Glutamatergic neuron (in vitro differentiated cells): ENCODE measurements at places on chromosomes 7 and 10. TPM values are rescaled to one million over a fixed set of nuclear protein-coding genes. Genes with fewer than 3 reads are reported as not detected.

DNA sequence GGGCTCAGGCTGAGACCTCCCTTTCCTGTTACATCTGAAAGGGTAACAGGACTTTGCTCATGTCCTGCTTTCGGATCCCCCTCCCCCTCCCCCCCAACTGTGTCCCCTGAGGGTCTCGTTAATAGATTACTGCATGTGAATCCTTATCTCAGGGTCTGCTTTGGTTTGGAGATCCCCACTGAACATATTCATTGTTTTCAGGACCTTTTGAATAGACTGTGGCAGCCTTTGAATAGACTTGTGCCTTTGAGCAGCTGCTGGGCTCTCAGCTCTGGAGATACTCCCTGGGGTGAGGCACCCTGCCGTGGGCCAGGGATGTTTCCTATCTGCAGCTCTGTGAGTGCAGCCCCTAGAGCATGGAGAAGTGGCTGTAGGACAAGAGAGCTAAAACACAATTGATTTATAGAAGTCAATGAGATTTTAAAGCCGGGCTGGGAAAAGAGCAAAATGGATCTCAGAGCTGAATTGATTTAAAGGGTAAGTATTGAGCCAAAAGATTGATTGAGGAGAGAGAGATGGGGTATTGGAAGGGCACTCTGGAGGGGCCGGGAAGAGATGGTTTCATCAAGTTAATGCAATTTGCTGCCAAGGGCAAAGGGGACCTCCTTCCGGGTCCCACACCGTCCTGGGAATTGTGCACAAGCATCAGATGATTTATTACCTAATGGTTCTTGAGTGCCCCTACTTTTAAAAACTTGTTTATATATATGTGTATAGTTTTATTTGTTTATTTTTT is 9.9 kb downstream of the ARHGAP22 start:
- DNase-seq, result no peak

GRCh38 chr7:44845451-44845850 is 2.4 kb downstream of the H2AZ2 start:
- DNase-seq, result no peak

DNA sequence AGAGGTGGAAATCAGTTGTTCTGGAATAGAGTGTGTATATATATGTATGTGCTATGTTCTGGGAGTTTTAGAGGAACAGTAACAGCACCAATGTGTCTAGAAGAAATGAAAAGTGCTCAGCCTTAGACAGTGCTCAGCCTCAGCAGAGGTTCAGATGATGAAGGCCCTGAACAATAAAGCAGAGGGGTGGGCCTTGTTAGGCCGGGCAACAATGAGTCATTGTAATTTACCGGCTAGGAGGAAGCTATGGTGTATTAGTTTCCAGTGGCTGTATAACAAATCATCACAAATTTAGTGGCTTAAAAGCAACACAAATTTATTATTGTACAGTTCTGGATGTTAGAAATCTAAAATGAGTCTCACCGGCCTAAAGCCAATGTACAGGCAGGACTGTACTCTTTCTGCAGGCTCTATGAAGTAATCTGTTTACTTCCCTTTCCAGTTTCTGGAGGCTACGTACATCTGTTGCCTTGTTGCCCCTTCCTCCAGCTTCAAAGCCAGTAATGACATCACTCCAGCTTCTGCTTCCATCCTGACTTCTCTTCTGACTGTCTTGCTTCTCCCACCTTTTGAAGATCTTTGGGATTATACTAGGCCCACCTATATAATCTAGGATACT is 84.6 kb downstream of the CH25H start:
- DNase-seq, result no peak

GRCh38 chr7:130277763-130278643 is 11.3 kb downstream of the CPA2 start:
- peak; percentile 86 for DNase-seq

DNA sequence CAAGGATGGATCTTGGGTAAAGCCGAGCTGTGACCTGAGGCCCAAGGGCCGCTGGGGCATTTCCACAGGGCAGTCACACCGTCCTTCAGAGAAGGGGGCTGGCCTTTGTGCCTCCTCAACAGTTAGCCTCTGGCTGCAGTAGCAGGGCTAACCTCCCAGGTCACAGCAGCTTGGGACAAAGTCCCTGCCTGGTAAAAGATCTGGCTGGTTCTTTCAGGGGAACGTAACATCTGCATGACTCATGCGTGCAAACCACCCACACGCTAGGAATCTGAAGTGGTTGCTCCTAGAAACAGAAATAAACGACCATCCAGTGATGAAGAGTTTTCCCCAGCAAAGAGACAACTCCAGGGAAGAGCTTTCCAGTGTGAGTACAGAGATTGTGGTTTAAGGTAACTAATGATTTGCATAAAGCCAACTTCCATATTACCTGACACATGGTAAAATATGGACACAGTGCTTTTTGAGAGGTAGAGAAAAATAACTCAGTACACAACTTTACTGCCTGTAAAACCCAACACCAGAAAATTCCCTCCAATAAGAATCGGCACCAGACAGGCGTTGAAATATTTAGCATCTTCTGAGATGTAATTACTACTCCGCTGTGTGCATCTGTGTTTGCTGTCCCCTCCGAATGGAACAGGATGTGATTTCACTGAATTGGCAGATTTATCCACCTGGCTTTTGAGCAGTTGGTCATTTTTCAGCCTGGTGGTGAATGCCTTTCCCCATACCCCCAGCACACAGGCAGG is 84.9 kb upstream of the ADRB1 start:
- no peak for DNase-seq

GRCh38 chr10:86200269-86200668 is 166.3 kb downstream of the GRID1 start:
- DNase-seq, result peak; percentile 5

DNA sequence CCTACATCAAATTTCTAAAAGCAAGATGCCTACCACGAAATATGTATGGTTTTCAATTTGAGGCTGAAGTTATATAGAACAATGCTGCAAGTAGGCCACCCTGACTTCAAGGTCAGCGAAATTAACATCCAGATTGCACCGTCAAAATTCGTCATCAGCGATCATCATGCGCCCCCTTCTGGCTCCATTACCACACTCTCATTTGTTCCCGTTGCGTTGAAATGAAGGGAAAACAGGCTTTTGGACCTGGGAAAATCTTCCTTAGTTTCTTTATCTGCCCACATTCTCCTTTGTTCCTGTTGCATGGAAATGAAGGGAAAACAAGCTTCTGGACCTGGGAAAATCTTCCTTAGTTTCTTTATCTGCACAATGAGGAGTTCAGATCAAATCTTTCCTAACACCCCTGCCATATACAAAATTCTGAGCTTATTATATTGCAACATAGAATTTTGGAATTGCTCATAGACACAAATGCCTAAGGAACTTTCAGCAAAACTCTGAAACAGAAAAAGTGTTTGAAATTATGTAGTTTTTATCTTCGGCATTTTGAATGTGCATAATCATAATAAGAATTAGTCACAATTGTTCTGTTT is 98.2 kb upstream of the PRKCQ start:
- peak; percentile 71 for DNase-seq

DNA sequence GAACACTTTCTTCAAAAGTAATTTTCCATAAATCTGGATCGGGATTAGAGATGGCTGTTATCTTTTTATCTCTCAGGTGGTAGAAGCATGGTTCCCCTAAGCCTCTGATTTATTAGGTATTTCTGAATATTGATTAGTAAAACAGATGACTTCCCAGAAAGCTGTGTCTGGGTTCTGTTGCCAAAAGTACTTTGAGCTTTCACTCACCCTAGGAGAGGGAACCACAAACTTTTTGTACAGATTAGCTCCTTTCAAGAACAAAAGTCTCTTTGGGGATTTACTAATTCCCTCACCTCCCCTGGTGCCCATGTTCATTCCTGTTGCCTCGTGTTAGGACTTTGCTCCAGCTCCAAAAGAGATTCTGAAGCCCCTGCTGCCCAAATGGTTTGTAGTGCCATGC is 46.7 kb upstream of the STRIP2 start:
- DNase-seq, result no peak

- no peak for DNase-seq
Measured at GRCh38 chr10:21891439-21891838, 112.1 kb downstream of the DNAJC1 start.

DNA sequence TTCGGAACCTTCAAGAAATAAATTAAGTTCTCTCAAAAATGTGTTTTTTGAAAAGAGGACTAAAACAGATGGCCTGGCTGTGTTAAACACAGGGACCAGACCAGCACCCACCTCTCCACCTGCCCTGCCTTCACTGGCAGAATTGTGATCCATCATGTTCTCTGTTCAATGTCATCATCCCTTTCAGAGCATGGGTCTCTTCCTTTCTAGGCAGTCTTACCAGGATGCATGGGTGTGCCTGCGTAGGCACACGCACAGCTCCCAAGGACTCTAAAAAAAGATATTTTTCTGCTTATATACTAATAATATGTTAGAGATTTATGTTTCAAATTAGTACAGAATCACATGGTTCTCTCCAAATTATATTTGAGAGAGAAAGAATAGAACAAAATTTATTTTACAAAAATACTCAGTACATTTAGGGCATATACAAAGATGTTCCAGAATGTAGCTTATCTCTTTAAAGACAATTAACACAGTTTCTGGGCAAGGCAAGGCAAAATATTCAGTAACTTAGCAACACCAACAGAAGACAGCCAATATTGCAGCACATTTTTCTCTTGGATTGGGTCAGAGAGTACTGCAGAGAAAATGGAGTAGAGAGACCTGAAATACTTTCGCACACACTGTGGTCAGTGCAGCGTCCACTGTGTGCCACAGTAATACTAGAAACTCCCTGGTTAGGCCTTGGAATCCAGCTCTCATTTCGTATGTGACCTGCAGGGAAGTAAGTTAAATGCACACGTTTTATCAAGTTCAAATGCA is 52.8 kb downstream of the EGFR start:
- DNase-seq, result no peak

DNA sequence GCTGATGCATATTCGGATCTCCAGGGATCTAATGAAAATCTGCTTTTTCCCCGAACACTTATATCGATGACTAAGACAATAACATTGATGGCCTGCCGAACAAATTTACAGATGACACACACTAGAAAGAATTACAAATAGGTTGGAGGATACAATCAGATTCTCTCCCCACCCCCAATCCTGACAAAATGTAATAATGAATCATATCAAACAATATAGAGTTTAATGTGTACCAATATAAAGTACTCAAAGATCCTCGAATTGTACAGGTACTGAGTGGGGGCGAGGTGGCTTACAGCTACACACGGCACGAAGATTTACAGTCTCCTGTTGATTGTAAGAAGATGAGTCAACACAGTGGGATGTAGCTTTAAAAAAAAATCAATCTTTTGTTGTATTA is 182.7 kb upstream of the MKLN1 start:
- DNase-seq, result no peak

DNA sequence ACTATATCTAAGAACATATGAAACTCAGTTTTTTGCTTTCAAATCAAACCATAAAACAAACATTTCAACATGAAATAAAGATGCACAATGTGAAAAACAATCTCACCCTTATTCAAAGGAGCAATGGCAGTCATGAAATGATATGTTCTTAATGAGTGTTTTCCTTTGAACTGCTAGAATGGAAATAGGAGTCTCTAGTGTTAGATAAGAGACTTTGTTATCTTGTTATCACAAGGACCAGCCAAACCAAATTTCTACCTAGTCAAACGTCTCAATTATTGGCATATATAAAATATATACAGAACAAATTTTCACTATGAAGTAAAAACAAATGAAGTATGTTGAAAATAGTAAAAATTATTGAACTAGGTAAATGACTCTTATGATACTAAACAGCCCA is 1.2 kb downstream of the VPS41 start:
- DNase-seq, result no peak

DNA sequence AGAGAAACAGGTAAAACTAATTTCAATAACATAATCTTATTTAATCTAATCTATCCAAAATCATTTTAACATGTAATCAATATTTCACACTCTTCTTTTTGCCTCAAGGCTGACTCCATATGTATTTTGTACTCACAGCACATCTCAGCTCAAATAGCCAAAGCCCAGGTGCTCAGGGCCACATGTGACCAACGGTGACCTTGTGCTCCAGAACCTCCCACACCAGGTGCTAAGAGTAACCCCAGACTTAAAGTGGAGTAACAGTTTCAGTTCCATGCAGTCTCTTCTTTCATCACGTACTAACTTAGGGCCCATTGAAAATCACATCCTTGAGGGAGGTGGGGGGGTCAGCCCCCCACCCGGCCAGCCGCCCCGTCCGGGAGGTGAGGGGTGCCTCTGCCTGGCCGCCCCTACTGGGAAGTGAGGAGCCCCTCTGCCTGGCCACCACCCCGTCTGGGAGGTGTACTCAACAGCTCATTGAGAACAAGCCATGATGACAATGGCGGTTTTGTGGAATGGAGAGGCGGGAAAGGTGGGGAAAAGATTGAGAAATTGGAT is 47.3 kb downstream of the NCAPG2 start:
- no peak for DNase-seq

- DNase-seq, result no peak
Measured at GRCh38 chr7:1232103-1232466, 587 bp upstream of the UNCX start.

DNA sequence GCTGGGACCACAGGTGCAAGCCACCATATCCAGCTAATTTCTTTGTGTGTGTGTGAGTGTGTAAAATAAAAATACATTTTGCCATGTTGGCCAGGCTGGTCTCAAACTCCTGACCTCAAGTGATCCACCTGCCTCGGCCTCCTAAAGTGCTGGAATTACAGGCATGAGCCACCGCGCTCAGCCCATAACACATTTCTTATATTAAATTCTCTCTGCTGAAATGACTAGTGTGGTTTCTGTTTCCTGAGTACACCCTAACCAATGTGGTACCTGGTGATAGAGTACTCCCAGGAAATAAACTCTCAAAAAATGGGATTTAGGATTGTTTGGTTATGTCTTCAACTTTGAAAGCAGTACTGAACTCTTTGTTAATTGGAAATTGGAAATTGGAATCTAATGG is 19.4 kb upstream of the FHIP2A start:
- no peak for DNase-seq

DNA sequence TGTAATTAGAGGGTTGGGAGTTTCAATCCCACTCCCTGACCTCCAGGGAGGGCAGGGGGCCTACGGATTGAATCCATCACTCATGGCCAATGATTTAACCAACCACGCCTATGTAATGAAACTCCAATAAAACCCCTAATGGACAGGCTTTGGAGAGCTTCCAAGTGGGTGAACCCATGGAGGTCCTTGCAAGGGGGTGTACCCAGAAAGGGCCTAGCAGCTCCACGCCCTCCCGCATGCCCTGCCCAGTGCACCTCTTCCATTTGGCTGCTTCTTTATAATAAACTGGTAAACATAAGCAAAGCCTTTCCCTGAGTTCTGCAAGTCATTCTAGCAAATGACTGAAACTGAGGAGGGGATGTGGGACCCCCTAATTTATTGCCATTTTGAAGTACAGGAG is 280.1 kb downstream of the FRMD4A start:
- no peak for DNase-seq

- DNase-seq, result no peak
Measured at GRCh38 chr10:92575961-92576360, 2.1 kb upstream of the IDE start.

GRCh38 chr10:34547291-34547690 is 267.8 kb downstream of the PARD3 start:
- no peak for DNase-seq

- DNase-seq, result no peak
Measured at GRCh38 chr7:46948716-46949115, 633.2 kb downstream of the TNS3 start.

MYL10 gene
- total RNA-seq, result not detected

AKR1D1 gene
- total RNA-seq, result not detected

SEC61A2 gene
- total RNA-seq, result 24.4 TPM

KAZALD1 gene
- total RNA-seq, result 0.59 TPM

PLPP4 gene
- 2.6 TPM for total RNA-seq

AOC1 gene
- not detected for total RNA-seq

DUSP5 gene
- 2.4 TPM for total RNA-seq

MPP7 gene
- total RNA-seq, result 19.0 TPM

OR6B1 gene
- not detected for total RNA-seq

EN2 gene
- total RNA-seq, result 0.20 TPM

KCNK18 gene
- not detected for total RNA-seq

TAS2R3 gene
- 1.6 TPM for total RNA-seq
